ENCODE measurements at places on chromosomes 3 and 15. TPM values are rescaled to one million over a fixed set of nuclear protein-coding genes. Genes with fewer than 3 reads are reported as not detected.

DNA sequence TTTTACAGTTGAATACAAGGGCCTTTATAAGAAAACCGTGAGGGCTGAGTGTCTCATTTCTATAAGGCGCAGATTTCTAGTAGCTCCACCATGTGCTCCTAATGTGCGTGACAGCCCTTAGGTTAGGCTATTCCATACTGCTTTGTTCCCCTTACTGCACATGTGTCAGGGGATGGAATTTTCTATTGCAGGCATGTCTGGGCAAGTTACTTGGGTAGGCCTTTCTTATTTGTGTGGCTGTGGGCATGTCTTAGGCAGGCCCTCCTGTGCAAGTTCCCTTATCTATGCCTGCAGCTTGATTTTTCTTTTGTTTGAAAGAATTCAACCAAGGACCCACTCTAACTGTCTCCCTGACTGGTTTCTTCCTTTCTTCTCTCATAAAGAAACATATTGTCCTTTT is 434.2 kb upstream of the CNTN3 start:
- DNase-seq: peak; percentile 3

- peak; percentile 75 for DNase-seq
These were observed 172.6 kb downstream of the FMN1 start for GRCh38 chr15:33021806-33022389.

CYP1A1 gene
- total RNA-seq: under 0.01 TPM

DNA sequence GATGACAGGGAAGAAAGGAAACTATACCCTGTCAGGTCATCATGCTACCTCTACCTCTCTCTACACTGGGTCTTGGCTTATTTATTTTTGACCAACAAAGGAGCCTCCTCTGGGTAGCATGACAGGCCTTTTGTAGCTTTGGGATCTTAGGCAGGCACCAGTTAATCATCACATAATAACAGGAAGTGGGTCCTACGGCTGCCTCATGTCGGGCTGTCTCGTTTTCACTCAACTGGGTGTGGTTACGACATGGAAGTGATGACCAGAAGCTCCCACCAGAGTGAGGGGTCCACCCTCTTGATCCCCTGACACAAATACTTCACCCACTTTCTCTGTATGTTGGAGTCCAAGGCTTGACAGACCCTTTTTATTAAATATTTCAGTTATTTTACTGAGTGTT is 105.3 kb downstream of the CD47 start:
- no peak for DNase-seq

- no peak for DNase-seq
These were observed 19.0 kb downstream of the EDC3 start for GRCh38 chr15:74676801-74677200.

TRPC1 gene
- 5.9 TPM for total RNA-seq

DNA sequence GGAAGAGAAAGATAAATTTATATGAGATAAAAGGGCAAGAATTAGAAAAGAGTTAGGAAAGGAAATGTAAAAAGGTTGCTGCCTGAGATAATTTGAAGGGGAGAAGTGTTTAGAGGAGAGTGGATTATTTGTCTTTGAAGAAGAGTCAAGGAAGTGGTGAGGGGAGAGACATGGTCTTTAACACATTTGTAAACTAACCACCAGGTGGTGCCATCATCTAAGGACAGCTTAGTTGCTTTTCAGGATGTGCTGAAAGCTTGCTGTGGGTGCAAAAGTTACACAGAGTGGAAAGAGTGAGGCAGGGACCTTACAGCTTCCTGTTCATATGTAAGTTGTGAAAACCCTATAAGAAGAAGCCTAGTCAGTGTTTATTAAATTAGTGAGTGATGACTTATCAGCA is 114.1 kb upstream of the DNAJC19 start:
- DNase-seq: no peak

GRCh38 chr3:148937467-148938255 is 53.7 kb upstream of the GYG1 start:
- DNase-seq: peak; percentile 11

DNA sequence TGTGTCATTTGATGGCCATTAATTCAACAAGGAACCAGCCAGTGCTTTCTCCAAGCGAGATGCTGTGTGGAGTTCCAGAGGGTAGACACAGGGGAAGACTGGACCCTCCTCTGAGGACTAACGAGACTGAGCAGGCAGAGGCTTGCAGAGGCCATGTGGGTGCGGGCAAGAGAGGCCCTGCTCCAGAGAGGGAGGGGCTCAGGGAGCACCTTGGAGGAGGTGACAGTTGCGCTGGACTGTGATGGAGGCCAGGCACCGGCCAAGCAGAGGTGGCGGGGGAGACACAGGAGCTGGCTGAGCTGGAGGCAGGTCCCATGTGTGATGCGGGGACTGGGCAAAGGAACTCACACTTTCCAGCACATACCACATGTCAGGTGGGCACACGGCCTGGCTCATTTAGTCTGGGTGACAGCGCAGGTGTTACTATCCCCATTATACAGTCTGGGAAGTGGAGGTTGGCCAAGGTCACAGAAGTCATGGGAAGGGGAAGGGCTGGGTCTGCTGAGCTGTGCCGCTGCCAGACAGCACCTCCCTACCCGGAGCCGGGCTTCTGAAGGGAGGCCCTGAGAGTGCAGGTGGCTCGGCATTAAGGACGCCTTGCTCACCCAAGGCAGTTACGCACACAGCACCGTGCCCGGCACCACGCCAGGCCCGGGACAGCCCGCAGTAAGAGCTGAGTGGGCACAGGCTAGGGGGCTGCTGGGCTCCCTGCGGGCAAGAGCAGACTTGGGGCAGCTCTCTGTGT is 3.7 kb downstream of the MELTF start:
- no peak for DNase-seq

- DNase-seq: no peak
These were observed 68.9 kb downstream of the KLF15 start for GRCh38 chr3:126288314-126288713.

DNA sequence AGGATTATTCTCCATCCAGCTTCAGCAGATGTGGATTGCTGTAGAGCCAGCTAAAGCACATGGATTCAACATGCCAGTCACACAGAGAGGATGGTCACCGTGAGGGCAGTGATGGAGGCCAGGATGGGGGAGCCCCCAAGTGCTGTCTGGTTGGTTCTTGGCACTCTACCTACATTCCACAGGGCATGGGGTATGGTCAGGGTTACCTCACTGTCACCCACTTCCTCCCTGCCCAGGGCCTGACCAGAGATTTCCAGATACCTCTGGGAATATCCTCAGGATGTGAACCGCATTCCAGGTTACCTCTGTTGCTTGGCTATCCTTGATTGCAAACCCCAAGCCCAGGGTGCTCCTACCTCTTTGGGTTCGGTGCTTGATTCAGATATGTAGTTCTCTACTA is 147.3 kb upstream of the TRIM42 start:
- DNase-seq: no peak

- DNase-seq: peak; percentile 52
These were observed 13.8 kb downstream of the RIOX2 start for GRCh38 chr3:97958396-97958795.

DCP1A gene
- total RNA-seq: 30.1 TPM

SCN5A gene
- 2.0 TPM for total RNA-seq

- peak; percentile 44 for DNase-seq
These were observed 196.3 kb downstream of the EPHA3 start for GRCh38 chr3:89303701-89304100.

- DNase-seq: no peak
These were observed 22.6 kb downstream of the ZNF80 start for GRCh38 chr3:114214542-114215341.

DNA sequence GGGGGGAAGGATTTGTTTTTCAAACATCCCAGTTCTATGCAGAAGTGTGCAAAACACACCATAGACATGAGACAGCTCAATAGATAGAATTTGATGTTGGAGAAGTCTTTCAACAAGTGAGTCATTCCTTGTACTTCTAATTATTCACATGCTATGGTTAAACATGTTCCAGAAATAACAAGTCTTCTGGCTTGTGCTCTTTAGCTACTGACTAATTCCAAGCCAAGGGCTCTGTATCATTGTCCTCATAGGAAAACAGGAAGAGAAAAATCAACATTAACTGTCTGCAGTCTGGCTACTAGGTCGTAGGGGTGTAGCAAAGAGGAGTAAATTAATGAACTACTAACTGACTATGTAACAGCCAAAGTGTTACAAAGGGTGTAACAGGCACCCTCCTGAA is 25.8 kb downstream of the LDHAL6B start:
- peak; percentile 93 for DNase-seq

DNA sequence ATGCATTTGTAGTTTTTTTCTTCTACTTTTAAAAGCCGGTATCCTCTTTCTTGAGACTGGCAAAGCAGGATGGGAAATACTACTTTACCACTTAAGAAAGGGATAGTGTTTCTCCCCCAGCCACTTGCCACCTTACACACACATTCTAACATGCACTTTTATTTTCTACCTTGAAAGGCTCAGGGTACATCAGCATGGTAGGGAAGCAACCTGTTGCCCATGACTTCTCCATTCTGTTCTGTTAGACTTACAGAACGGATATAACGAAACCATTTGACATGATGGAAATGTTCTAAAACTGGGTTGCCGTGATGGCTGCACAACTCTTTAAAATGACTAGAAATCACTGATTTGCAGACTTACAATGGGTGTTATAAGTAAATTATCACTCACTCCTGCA is 405.5 kb downstream of the SHQ1 start:
- DNase-seq: no peak

NLGN1 gene
- 12.5 TPM for total RNA-seq

GRCh38 chr15:101455291-101456025 is 34.0 kb downstream of the PCSK6 start:
- DNase-seq: no peak

GRCh38 chr3:41188306-41188705 is 11.0 kb upstream of the CTNNB1 start:
- DNase-seq: no peak

KBTBD12 gene
- not detected for total RNA-seq

C3orf18 gene
- total RNA-seq: 6.8 TPM
